ENCODE measurements at places on chromosomes 16 and 17.

GRCh38 chr16:28191364-28191960 lies 20.3 kb downstream of the XPO6 start:
- no peak for DNase-seq

GRCh38 chr16:8915722-8916301 lies 33.7 kb downstream of the LITAFD start:
- no peak for DNase-seq

DNA sequence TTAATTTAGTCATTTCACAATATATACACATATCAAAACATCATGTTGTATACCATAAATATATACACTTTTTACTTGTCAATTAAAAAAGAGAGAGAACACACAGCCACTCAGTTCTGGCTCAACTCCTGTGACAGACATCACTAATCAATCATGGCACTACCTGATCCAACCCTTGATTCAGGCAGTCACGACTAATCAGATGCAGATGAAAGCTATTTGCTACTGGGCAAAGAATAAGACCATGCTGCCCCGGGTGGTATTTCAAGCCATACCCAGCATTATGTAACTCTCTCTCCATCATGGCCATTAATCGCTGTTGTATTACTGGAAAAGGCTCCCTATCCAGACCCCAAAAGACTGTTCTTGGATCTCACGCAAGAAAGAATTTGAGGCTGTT lies 345.7 kb downstream of the HAPSTR1 start:
- DNase-seq = no peak

- no peak for DNase-seq
Observed at GRCh38 chr17:28001149-28001548, 41.3 kb upstream of the NLK start.

GRCh38 chr16:31331807-31332301 lies 23.1 kb upstream of the ITGAX start:
- no peak for DNase-seq

- DNase-seq = no peak
Observed at GRCh38 chr17:7697828-7698588, 7.0 kb upstream of the EFNB3 start.

- DNase-seq = no peak
Observed at GRCh38 chr17:75864448-75864871, 9.3 kb upstream of the WBP2 start.

DNA sequence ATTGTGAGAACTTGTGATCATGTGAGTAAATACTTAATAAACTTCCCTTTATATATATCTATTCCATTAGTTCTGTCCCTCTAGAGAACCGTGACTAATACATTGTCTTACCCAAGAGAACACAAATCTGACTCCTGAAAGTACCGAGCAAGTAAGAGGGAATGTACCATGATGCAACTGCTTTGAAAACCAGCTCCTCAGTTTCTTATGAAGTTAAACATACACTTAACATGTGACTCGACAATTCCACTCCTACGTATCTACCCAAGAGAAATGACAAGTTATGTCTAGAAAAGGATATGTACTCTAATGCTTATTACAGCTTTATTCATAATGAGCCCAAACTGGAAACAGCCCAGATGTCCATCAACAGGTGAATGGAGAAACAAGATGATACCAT lies 8.8 kb upstream of the GJD3 start:
- DNase-seq = no peak

GRCh38 chr17:82941021-82942001 lies 101.5 kb upstream of the ZNF750 start:
- no peak for DNase-seq

DNA sequence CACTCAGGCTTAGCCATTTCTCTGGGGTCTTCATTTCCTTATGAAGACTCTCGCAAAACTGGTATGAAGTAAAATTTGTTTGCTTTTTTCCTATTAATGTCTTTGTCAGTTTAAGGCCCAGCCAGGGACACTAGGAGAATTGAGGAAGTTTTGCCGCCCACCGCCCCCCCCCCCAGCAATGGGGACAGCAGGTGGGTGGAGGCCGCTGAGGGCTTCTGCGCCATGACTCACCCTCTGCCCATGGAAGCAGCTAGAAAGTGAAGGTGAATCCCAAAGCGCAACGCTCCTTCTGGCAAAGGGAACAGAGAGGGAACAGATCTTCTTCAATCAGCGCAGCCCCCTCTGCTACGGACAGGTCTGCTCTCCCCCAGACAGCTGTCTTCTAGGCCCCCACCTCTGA lies 49.7 kb downstream of the MARF1 start:
- no peak for DNase-seq

GRCh38 chr17:9386401-9386800 lies 189.2 kb downstream of the STX8 start:
- DNase-seq = no peak

- DNase-seq = no peak
Observed at GRCh38 chr17:50100480-50100883, 5.3 kb downstream of the PDK2 start.

GRCh38 chr17:19726631-19727376 lies 10.4 kb upstream of the SLC47A2 start:
- no peak for DNase-seq

DNA sequence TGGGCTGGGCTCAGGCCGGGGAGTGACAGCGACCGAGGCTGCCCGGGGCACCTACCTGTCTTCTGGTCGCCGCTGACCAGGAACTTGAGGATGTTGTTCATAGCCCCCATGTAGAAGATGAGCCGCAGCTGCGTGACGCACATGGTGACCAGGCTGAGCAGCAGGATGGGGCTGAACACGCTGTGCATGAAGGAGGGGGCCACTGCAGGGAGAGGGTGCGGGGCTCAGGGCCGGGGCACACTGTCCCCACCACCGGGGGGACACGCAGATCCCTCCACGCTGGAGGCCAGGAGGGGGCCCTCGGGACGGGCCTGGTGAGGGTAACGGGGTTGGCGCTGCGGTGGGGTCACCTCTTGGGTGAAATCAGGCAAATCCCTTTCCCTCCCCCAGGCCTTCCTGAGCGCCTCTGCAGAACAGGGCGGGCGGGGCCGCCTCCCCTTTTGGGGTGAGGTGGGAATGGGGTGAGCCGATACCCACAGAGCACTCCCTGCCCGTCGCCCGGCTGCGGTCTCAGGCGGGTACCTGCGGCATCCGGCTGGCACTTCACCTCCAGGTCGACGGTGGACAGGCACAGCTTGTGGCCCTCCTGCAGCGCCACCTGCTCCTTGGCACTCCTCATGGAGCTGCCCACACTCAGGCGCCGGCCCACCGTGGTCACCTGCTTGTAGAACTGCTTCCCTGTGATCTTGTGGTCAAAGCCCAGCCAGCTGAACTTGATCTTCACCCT lies 28.3 kb upstream of the PITPNA start:
- no peak for DNase-seq

DNA sequence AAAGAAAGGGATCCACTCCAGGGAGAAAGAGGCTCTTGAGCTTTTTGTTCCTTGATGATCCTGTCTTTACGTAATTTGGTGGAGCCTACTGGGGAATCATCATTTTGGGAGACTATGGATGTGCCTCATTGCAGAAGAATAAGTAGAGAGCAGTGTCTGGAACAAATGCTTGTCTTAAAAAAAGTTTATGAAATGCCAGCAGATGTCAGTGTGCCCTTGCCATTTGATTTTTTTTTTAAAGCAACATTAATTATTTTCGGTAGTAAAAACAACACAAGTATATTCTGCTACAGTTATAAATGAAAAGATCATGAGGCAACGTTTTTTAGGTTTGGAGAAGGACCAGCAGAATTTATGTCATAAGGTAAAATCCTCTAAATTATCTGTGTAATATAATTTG lies 934.8 kb upstream of the EEF2KMT start:
- no peak for DNase-seq

- no peak for DNase-seq
Observed at GRCh38 chr16:68009157-68009735, 6.5 kb downstream of the DPEP2NB start.

DNA sequence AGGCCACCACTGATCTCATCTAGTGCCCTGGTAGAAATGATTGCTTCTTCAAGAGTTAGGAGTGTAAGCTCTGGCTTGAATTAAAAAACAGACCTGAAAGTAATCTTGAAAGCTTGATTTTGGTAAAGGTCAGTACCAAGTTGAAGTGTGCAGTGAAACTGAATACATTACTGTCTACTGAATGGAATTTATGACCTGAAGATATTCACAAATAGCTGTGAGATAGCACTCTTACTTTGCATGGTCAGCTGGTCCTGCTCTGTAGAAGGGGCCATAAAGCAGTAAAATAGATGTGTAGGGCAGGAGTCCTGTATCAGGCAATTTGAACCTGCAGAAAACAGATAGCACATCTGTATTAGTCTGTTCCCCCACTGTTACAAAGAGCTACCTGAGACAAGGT lies 78.6 kb downstream of the MYH13 start:
- DNase-seq = no peak

DNA sequence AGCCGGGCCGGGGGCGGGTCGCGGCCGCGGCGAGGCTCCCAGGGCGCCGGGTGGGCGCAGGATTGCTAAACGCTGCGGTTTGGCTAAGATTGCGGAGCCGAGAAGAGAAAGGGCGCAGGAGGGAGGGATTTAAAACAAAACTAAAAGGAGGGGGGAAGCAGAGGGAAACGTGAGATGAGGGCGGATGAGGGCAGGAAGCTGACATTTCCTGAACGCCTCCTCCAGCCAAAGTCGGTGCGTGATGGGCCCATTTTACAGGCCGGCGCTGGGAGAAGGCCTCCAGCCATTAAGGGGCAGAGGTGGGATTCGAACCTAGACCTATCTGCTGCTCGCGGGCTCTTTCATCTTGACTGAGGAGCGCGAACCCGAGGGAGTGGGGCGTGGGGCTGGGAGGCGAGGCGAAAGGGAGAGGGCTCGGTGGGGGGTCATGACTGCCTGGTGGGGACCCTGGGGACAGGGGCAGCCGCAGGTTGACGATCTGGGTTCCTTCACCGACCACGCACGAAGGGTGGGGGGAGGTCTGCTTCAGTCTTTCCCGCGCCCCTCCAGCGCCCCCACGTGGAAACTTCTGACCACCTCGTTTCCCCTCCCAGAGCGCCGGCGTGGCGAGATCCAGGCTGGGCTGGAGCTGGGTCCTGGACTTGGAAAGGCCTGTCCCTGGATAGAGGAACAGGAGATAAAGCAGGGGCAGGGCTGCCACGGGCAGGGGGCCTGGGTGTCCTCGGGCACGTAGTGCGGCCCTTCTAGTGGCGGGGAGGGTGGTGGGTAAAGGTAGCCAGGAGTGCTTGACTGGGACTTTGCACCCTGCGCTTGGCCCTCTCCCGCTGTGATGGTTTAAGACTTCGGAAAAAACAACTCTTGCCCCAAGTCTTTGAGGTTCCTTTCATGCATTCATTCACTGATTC lies 3.8 kb upstream of the TAC4 start:
- no peak for DNase-seq

- no peak for DNase-seq
Observed at GRCh38 chr16:75216127-75216526, 2.7 kb upstream of the CTRB1 start.

GRCh38 chr16:50152351-50152806 lies 727 bp upstream of the TENT4B start:
- DNase-seq = no peak

- DNase-seq = no peak
Observed at GRCh38 chr16:17082095-17082882, 388.5 kb downstream of the XYLT1 start.

GRCh38 chr17:30336369-30337171 lies 2.7 kb upstream of the TMIGD1 start:
- peak; percentile 88 for DNase-seq

DNA sequence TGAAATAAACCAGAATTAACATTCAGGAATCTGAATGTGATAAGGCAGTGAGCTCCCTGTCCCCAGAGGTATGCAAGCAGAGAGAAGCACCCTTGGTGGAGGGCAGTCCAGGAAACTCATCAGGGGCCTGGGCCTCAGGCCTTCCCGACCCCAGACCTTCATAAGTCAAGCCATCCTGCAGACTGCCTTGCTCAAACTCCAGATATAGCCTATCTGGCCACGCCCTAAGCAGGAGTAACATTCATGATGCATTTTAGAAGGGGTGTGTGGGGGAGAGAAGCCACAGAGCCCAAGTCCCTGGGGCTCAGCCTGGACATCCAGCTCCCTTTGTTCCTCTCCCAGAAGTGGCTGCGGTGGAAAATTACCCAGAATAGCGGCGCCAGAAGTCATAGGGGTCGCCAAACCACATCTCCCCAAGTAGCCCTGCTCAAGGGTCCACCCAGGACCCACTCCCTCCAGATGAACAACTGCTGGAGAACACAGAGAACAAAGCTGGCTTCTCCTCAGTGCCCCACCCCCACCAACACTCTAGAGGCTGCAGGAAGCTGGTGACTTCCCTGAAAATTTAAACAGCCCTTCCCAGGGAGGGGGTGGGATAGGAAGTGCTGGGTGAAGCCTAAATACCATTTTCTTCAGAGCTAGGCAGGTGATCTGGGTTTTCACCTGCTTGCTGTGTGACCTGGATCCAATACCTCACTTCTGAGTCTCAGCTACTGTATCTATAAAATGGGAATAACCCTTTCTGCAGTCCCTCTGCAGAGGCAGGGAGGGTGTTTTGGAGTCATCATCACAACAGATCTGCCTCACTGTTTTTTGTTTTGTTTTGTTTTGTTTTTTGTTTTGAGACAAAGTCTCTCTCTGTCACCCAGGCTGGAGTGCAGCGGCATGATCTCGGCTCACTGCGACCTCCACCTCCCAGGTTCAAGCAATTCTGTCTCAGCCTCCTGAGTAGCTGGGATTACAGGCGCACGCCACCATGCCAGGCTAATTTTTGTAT lies 1.5 kb upstream of the SREBF1 start:
- DNase-seq = no peak

DNA sequence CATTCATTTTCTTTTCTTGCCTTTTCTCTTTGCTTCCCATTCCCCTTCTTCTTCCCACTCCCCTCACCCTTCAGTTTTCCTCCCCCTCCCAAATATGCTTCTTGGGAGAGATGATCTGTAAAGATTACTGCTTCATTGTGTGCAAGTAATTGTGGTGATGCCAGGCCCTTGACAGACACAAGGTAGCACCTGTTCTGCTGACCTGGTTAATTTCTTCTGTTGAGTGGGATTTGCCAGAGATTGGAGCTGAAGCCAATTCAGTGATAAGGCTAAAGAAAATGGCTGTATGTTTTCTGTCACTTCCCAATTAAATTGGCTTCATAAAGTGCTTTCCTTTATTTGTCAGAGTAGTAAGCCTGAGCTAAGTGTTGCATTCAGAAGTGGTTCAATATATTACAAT lies 44.5 kb downstream of the AATF start:
- no peak for DNase-seq

- no peak for DNase-seq
Observed at GRCh38 chr17:18254888-18255649, 3.5 kb downstream of the FLII start.

GRCh38 chr16:58649707-58650106 lies 20.1 kb upstream of the CNOT1 start:
- DNase-seq = no peak

GRCh38 chr16:20903116-20903898 lies 2.7 kb downstream of the LYRM1 start:
- no peak for DNase-seq

- no peak for DNase-seq
Observed at GRCh38 chr16:79868841-79869240, 268.3 kb upstream of the MAF start.

GRCh38 chr16:16139806-16140205 lies 83.5 kb downstream of the ABCC6 start:
- DNase-seq = no peak

DNA sequence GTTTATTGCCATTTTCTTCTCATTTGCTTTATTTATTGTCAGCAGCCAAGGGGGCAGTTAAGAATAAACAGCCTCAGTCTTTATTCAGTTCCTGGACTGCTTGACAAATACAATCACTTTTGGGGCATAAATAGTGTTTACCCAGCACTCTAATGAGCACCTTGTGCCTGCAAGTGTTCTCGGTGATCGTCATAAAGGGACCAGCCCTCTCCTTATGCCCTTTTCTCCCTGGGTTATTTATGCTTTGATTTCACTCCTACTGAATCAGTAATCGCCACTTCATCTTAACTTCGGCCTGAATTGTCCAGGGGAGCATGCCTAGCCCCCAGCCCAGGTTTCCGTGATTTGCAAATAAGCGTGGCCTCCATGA lies 55.7 kb upstream of the CACNG5 start:
- DNase-seq = no peak
